ENCODE measurements at places on chromosomes 6 and 20.

DNA sequence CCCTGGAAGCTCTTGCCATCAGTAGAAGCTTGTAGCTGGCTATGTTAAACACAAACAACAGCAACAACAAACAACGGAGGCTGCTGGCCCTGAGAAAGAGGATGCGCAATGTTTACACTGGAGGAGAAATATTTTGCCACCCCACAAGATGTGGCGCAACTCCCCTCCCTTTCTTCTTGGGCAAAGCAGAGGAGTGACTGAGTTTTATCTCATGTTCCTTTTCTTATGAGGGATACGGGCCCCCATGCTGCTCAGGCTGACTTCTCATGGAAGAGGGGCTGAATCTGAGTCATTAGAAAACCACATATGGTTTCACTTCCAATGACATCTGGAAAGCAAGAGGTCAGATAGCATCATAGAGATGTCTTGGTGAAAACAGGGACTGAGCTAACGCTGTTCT is 75.9 kb upstream of the HDDC2 start:
- peak; percentile 71 for DNase-seq

DNA sequence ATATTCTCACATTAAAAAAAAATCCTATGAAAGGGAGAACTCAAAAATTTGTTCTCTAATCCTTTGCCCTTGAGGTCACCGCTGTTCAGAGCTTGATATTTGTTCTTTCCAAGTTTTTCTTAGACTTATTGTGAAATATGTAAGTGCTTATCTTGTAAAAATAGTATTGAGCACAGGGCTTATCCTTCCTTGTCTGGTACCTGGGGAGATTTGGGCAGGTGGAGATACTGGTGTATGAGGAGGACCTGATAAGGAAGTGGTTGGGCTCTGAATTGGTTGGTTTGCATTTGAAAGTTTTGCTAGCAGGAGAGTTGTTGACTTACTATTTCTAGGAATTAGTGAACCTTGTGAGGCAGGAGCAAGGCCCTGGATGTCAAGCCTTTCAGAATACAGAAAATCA is 28.9 kb upstream of the ANKEF1 start:
- no peak for DNase-seq

- DNase-seq = no peak
Measured at GRCh38 chr6:89011436-89011835, 48.0 kb upstream of the RNGTT start.

DNA sequence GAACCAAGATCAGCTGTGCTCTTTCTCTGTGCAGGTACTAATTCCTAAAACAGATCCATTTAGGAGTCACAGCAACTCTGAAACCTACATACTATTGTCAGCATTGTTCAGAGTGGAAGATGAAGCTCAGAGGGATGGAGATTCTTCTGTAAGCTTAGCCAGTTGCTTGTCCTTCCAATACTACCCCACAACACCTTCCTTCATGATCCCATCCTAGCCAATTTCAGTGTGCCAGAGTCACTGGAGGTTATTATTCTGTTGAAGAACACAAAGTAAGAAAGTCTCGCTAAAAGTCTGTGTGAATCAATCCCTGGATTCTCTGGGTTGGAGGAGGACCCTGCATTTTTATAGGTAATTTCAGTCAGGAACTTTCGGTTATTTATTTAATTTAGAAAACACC is 2.3 kb downstream of the POPDC3 start:
- no peak for DNase-seq
